ENCODE measurements at places on chromosomes 4 and X.

DNA sequence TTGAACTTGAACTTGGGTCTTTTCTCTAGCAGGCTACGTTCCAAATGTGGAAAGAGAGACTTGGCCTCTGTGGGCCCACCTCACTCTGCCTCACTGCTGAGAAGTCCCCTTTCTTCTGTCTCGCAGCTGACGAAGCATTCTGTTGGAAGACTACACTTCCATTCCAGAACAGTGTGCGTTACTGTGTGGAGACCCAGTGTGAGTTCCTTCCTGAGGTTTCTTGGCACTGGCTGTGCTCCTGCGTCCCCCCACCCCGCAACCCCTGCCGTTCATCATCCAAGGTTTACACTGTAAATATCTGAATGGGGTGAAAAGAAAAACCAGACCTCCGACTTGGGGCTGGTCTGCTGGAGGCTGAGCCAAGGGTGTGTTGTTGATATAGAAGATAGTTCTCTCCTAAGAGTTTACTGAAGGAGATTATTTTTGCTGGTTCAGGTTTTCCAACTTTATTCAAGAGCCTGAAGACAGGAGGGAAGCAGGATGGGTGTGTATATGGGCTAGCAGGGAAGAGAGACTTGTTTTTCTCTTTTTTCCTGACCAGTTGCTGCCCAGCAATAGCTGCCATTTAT, 34.7 kb downstream of the NHSL2 start:
- DNase-seq, result no peak

GRCh38 chrX:112247714-112248113, 165.1 kb upstream of the TRPC5 start:
- DNase-seq, result no peak

- no peak for DNase-seq
These were observed 425.8 kb upstream of the PABPC4L start for GRCh38 chr4:134627366-134627765.

DNA sequence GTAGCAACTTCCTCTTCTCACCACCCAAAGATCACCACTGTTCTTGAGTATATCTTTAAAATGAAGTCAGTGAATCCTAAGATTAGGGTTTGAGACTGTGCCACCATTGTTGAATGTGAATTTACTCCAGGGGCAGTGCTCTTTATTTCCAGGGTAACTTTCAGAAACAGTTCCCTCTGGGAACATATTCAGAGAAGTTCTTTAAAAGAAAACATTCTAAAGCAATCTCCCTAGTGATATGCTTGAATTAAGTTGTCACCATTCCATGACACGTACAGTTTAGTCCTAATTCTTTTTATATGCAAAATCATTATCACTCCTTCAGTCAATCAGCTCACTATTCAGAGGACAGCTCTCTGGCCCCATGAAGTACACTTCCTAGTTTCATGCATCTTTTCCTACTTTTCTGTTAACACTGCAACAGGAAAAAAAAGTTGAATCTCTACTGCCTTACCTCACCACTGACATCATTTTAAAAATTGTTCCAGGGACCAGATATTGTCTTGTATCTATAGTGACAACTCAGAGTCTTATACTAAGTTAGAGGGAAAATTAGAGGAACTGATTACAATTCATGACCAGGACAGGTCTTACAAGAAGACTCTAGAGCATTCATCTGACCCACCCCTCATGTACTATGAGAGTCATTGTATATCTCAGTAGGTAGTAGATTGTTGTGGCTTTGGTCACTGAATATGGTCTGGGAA, 49.8 kb downstream of the PARM1 start:
- no peak for DNase-seq

DNA sequence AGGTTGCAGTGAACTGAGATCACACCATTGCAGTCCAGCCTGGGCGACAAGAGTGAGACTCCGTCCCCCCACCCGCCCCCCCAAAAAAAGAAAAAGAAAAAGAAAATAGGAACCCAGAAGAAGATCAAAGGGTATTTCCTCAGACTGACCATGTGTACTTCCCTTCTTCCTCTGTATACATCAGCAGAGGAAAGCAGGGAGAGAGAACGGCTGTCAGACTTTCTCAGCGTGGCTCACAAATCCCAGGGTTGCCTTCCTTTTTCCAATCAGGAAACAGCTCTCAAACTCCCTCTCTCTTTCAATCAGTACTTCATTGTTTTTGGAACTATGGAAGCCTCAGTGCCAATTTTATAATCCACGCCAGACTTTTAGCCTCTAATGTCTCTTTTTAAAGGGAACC, 59.1 kb downstream of the CHRNA9 start:
- DNase-seq, result no peak

DNA sequence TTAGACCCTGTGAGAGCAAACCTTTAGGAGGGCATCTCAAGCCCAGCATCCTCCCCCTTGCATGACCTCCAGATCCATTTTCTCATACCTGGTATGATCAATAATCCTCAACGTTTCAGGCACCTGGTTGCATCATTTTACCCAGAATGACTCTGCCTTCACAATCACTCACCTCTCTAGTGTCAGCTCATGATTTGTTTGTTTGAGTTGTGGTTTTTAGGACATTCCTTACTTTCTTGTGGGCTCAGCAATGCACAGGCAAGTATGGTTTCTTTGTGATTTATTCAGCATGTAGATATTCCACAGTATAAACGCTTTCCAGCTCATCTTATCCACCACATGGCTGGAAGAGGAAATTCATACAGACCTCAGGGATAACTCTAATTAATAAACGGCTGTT, 93.6 kb upstream of the CPEB2 start:
- DNase-seq, result no peak

- DNase-seq, result no peak
These were observed 147.1 kb upstream of the RPL34 start for GRCh38 chr4:108473163-108473720.

DNA sequence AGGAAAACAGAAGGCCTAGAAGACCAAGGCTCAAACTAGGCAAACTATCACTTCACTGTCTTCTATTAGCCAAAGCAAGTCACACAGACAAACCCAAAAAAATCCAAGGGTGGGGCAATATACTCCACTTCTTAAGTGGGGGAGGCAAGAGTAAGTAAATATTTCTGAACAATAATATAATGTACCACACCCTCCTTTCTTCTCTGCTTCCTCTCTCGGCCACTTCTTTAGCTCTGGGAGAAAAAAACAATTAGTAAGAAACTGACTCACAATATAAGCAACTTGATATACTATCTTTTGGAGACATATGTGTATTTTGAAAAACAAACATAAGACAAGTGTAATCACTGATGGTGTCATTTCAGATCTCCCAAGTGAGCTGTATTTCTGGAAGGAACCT, 14.8 kb downstream of the DCAF8L1 start:
- DNase-seq, result no peak

DNA sequence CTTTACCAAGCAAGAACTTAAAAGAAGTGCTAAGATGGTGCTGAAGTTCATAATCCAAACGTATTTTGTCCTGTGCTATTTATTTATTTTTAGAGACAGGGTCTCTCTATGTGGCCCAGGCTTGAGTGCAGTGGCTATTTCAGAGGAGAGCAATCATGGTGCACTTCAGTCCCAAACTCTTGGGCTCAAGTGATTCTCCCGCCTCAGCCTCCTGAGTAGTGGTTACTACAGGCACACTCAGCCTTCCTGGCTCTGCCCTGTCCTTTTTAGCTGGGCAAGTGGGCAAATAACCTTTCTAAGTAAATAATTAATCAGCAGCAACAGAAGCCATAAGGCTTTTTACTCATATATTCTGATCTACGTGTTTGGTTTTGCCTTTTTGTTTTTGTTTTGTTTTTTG, 2.6 kb downstream of the NSD2 start:
- DNase-seq, result no peak

DNA sequence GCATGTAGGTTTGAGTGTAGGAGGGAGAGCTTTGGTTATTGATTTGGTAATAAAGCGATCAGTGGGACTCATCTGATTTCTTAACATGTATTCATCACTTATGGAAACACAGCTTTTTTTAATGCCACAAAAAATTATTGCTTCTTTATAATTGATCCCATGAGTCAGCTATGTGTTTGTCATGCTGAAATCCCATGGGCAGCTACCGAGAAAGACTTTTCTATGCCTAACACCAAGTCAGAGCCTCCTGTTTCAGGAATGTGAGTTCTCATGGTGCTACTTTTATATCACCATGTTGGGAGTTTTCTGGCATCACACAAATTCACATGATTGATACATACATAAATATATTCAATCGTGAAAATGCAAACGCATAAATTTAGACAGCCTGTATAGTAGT, 165.7 kb downstream of the RAPGEF2 start:
- DNase-seq, result no peak

- no peak for DNase-seq
These were observed 95.8 kb downstream of the PALLD start for GRCh38 chr4:168592676-168593075.

DNA sequence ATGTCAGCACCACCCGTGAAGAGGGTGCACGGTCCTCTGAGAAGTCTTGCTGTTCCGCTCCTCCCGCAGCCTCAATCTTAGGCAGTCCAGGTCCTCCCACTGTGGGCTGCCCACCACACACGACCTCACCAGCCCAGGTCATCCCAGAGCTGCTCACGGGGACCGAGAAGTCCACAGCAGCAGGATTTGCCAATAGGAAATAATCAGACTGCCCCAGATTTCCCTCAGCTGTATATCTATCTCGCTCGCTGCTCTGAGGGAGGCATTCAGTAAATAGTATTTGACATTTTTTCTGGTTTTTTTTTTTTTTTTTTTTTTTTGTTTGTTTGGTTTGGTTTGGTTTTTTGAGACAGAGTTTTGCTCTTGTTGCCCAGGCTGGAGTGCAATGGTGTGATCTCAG, 83.8 kb downstream of the STOX2 start:
- DNase-seq, result no peak

DNA sequence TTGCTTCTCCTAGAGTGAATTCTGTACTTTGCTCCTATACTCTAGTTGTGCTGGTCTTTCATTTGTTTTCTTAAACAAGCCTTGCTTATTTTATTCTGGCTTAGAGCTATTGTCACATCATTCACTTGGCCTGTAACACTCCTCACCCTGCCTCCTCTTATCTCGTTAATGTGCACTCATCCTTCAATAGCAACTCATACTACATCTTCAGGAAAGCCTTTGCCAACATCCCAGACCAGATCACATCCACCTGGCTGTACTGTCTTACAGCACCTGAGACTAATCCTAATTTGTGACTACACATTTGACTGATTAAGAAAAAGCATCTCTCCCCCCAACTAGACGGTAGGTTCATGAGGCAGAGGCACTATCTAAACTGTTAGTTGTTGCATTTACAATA, 80.8 kb downstream of the SLC7A11 start:
- no peak for DNase-seq

DNA sequence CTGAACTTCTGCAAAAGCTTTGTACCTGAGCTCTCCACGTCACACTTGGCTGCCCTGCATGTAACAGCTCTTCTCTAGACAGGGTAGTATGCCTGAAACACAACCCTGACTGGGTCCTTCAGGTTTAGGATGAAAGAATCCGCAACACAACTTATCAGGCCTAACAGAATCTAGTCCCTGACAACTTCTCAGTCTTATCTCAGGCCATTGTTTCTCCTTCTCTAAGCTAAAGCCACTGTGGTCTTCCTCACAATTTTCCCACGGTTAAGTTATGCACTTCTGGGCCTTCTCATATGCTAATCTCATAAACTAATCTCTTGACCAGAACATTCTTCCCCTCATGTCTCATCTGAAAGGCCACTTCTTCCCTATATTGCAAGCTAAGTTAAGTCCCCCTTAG, 10.8 kb upstream of the TMPRSS11B start:
- no peak for DNase-seq

DNA sequence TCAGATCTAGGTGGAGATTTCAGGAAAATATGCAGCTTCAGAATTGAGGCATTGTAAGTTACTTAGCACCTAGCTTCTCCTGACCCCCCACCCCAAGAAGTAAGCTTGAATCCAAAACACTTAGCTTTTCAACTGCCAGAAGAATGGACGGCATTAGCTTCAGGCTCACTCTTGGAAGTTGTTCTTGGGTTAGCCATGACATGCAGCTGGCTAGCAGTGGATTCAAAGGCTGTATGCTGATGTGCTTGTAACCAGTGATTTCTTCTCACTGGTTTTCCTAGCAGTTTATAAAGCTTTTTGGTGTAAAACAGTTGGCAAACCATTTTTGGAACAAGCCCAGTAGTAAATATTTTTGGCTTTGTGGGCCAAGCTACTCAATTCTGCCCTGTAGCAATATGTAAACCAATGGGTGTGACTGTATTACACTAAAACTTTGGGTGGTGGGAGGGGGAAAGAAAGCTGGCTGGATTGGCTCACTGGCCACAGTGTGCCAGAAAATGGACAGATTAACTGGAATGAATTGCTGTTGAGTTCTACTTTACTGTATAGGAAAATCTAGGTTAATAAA, 85.6 kb downstream of the SHROOM2 start:
- DNase-seq, result no peak

DNA sequence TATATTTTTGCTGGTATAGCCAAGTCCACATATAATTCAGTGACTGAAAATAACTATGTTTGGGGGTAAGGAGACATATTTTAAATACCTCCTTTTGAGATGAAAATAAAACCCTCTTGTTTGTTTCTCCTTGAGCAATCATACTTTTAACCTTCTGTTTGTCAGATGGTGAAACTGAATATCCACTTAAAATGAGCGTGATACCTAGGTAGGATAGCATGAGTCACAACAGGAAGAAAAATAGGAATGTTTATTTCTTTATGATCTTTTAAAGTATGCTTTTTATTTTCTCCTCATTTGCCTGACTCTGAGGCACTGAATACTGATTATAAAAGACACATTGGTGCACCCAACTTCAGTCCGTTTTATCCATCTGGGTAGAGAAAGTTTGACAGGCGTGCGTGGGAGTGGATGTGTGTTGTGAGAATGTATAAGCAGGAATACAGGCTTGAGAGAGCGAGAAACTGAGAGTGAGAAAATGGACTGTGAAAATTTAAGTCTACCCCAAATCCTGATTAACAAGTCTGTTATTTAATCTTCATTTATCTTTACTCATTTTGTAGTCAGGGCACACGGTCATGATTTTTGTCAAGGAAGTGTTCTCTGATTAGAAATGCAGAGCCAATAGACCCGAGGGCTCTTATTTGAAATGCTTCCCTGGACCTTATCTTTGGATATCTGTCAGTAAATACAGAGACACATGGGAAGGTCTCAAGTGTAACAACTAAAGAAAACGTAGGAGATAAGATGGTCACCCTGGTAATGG, 62.1 kb upstream of the ANTXR2 start:
- no peak for DNase-seq

DNA sequence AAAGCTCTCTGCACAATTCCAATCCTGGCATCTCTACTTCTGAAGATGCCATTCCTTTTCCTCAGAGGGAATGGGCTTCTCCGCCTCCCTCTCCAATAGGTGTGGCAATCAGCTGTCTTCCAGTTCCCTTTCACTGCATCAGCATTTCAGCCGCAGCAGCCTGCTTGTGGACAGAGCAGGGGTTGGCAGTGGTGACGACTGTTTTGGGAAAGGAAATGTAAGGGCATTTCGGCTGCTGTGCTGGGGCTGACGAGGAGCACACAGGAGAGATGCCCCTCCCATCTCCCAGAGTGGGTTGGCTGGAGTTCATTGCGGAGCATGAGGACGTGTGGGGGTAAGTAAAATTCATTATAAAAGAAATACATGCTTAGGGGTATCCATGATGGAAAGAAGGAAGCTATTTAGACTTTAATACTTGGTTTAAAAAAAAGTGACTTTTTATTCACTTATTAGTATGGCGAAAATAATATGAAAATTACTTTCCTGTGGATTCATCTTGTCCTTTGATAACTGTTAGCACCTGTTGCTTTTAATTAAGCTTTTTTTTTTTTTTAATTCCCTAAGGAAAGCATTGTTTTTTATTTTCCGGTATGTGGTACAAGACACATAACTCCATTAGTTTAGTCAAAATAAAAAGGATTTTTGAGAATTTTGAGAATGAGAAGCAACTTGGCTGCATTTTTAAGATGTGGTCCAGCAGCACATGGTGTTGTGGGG, at the start of gene LIMCH1:
LIMCH1 (plus strand) TSS at position 141 of the 717 bp plus-strand sequence. CDS start 67,839 bp downstream, outside the sequence.
- no peak for DNase-seq
